ENCODE measurements at places on chromosomes 16 and 17.
A peak's percentile ranks its signal among the peaks of the same experiment; 100 is the strongest.

GRCh38 chr17:75267411-75268232 is 3.4 kb downstream of the MIF4GD start:
- no peak for DNase-seq

- DNase-seq, result no peak
Observed at GRCh38 chr16:1193143-1193824, 31.8 kb downstream of the TPSG1 start.

GRCh38 chr16:81964808-81965207 is 46.5 kb downstream of the SDR42E1 start:
- no peak for DNase-seq

GRCh38 chr16:57646388-57647039 is 18.1 kb downstream of the ADGRG1 start:
- no peak for DNase-seq

GRCh38 chr17:75428543-75429469 is 23.3 kb upstream of the GRB2 start:
- no peak for DNase-seq

DNA sequence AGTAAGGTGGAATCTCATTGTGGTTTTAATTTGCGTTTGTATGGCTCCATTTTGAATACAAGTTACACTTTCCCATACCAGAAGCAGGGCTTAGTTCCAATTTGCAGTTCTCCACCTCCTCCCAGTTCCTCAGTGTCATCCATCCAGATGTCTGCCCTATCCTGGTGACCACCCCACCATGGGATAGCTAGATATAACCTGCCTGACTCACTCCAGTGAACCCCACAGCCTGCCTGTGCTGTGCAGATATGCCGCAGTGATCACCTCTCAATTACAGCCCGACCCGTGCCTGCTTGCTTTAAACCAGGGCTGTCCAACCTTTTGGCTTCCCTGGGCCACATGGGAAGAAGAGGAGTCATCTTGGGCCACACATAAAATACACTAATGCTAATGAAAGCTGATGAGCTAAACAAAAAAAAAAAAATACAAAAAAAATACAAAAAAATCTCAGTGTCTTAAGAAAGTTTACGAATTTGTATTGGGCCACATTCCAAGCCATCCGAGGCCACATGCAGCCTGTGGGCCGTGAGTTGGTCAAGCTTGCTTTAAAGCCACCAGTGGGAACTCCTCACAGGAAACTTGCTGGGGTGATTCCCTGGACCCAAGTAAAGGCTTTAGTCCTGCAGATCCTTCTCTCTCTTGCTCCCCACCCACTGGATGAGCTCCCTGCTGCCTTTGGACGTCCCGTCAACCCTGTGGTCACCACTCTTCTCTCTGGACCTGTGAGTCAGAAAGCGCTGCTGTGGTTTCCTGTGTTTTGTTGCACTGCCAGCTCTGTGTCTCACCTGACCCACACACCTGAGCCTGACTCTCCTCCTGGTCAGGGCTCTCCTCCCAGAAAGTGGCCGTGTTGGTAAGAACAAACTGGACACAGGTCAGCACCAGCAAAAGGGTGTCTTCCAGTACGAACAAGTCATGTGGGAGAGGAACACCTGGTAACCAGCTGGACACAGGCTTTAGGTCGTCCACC is 83.0 kb downstream of the EMP2 start:
- DNase-seq, result no peak

GRCh38 chr16:14303182-14303618 is 232.1 kb downstream of the MRTFB start:
- no peak for DNase-seq

- DNase-seq, result peak; percentile 56
Observed at GRCh38 chr17:76193591-76193990, 46.7 kb downstream of the RNF157 start.

DNA sequence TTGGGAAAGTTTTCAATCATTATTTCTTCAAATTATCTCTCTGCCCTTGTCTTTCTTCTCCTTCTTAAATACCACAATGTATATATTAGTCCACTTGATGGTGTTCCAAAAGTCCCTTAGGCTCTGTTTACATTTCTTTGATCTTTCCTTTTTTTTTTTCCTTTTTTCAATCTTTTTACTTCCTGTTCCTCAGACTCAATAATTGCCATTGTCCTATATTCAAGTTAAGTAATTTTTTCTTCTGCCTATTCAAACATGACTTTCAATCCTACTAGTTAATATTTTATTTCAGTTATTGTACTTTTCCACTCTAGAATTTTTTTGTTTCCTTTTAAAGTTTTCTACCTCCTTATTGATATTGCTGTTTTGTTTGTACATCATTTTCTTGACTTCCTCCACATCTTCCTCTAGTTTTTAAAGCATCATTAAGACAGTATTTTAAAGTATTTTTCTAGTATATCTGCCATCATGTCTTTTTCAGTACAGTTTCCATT is 15.8 kb upstream of the UQCRC2 start:
- DNase-seq, result no peak

DNA sequence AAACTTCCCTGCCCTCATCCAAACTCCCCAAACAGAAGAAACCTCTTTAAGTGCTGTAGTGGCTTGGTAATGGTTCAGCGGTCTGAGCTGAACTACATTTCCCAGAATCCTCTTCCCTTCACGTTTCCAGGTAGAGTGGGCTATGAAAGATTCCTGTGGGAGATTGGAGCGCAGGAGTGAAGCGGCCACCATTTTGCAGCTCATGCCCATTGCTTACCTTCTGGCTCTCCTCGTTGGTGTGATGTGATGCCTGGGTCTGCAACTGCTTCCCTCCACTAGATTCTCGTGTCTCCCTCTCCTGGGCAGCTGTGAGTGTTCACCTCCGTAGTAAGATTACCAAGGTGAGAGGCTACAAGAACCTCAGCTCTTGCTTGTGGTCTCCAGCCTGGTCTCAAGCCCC is 82.1 kb downstream of the GPR139 start:
- no peak for DNase-seq

DNA sequence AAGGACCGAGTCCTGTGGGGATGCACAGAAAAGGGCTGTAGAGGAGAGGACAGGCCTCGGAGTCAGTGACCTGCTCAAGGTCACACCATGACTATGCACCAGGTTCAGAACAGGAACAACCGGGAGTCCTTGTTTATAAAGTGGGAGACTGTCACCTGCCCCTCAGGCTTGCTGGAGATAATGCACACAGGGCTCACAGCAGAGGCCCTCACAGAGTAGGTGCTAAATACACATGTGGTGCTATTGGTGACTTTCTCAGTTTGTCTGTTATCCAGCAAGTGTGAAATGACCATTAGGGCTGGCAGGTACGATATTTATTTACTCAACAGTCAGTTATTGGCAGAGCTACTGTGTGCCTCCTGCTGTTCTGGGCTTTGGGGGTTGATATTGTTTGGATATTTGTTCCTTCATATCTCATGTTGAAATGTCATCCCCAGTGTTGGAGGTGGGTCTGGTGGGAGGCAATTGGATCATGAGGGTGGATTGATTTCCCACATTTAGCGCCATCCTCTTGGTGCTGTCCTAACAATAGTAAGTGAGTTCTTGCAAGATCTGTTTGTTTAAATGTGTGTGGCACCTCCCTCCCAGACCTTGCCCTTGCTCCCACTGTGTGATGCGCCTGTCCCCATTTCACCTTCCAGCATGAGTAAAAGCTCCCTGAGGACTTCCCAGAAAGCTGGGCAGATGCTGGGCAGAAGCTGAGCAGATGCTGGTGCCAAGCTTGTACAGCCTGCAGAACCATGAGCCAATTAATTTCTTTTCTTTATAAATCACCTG is 162.1 kb upstream of the MPHOSPH6 start:
- no peak for DNase-seq

GRCh38 chr17:31738488-31738887 is 120.6 kb downstream of the COPRS start:
- DNase-seq, result no peak

DNA sequence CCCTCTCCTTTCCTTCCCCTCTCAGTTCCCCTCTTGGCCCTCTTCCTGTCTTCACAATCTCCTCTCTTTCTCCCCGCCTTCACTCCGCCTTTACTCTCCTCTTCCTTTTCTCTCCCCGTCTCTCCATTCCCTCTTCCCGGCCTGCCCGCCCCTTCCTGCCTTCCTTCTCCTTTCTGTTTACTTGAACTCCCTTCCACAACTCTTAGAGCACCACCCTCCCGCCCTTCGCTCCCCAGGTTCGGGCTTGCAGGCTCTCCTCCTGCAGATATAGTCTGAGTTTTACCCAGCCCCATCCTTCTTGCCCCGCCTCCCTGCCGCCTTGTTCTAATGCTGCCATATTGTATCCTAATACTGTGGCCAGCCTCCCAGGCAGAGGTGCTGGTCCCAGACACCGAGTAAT is 201.5 kb upstream of the N4BP1 start:
- DNase-seq, result no peak

GRCh38 chr16:46822270-46822669 is 8.7 kb downstream of the C16orf87 start:
- DNase-seq, result peak; percentile 28

- peak; percentile 76 for DNase-seq
Observed at GRCh38 chr16:4306470-4307214, 9.2 kb upstream of the GLIS2 start.

GRCh38 chr16:57574646-57575467 is 32.4 kb downstream of the ADGRG5 start:
- DNase-seq, result no peak

- DNase-seq, result peak; percentile 32
Observed at GRCh38 chr16:82653550-82654511, 27.1 kb downstream of the CDH13 start.

GRCh38 chr17:77146246-77146632 is 5.5 kb downstream of the SEC14L1 start:
- DNase-seq, result no peak

GRCh38 chr17:34081269-34081668 is 173.8 kb upstream of the CCL2 start:
- DNase-seq, result no peak

GRCh38 chr17:80363120-80363515 is 51.8 kb upstream of the ENDOV start:
- no peak for DNase-seq

DNA sequence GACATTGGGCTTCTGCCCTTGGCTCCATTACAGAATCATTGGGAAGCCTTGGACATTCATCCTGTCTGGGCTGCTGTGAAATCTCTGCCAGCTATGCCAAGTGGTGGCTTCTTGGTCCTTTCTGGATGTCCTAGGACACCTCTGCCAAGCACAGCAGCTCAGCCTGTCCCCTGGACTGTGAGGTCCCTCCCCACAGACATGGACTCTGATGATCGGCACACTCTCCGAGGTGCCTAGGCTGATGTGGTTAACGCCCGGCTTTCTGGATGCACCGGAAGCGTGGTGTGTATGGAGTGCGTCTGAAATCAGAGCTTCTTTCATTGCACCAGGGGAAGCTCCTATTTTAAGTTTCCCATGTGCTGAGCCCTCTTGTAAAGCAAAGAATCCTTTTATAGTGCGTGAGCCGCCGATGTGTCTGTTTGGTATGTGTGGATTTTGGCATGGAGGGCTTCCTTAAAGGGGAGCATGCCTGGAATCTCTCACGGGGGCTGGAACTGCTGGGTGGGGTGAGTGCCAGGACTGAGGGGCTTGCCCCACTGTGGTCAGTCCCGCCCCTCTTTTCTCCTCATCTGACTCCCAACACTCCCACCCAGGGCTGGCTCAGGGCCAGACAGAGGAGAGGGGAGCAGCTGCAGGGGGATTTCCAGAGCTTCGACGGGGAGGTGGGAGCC is 7.0 kb upstream of the ARHGAP23 start:
- DNase-seq, result no peak

DNA sequence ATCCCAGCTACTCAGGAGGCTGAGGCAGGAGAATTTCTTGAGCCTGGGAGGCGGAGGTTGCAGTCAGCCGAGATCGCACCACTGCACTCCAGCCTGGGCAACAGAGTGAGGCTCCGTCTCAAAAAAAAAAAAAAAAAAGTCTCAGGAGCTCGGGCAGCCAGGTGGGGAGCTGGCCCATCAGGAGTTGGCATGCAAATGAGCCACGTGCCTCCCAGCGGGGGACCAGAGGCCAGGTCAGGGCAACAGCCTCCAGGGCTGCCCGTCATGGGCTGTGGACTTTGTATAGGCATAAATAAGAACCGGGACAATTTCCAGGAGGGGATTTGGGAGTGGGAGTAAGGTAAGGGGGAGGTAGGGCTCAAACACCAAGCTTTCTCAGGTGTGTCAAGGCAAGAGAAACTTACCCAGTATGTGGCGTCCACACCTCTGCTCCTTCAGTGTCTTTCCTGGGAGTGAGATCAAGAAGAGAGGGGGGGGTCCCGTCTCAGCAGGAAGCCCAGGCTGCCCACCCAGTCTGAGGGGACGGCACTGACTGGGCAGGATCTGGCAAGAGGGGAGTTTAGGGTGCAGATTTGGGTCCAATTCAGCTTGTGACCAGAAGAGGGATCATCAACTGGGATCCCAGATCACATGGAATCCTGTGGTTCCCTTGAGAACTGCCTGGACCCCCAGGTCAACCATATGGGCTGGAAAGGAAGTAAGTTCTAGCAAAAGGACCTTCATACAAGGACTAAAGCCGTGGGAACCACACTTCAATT is 22.3 kb upstream of the G6PC1 start:
- peak; percentile 62 for DNase-seq

GRCh38 chr17:76540381-76541300 is 797 bp downstream of the PRCD start:
- DNase-seq, result peak; percentile 80

DNA sequence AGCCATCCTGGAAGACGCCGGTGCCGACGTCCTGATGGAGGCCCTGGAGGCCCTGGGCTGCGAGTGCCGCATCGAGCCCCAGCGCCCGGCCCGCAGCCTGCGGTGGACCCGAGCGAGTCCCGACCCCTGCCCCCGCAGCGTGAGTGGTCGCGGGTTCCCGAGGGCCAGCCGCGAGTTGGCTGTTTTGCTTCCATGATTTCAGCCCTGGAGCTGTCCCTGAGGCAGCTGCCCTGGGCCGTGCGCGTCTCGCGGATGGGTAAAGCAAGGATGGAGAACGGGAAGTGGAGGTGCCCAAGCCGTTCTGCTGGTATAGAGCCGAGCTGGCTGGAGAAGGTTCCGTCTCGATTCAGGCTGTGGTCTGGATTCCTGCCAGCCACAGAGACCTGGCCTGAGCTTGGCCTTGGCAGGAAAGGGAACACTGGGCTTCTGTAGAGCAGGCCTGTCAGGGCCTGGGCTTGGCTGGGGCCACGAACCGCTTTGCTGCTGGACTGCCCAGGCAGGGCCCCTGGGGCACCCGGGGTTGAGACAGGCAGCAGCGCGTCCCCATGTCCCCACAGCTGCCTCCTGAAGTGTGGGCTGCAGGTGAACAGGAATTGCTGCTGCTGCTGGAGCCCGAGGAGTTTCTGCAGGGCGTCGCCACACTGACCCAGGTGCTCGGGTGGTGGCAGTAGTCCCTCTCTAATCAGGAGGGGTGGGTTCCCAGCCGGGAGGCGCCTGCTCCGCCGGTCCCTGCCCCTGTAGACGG is 941 bp upstream of the MRPS34 start:
- no peak for DNase-seq

- no peak for DNase-seq
Observed at GRCh38 chr17:33229028-33229427, 64.1 kb downstream of the ASIC2 start.

GRCh38 chr17:1871756-1872155 is 42.0 kb downstream of the RPA1 start:
- no peak for DNase-seq

- DNase-seq, result peak; percentile 78
Observed at GRCh38 chr17:8185582-8186445, 4.2 kb downstream of the BORCS6 start.

DNA sequence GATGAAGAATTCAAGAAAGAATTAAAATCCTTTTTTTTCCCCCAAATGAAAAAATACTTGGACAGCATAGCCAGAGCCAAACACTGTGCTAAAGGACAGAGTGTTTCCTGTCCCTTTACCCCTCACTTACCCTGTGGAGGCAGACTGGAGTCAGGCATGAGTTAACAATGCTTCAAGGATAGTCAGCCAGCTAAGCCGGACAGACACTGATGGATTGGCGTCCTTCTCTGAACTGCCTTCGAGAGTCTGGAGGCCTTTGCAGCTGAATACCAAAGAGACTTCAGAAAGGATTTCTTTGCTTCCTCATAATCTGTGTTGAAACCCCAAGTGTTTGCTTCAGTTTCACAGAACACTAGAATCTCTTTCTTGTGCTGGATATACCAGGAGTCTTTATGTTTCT is 4.6 kb downstream of the METTL9 start:
- DNase-seq, result no peak

Measured in MM.1S (cell line).